ENCODE measurements at places on chromosomes 16 and 17. TPM values are rescaled to one million over a fixed set of nuclear protein-coding genes. Genes with fewer than 3 reads are reported as not detected.

MYCBPAP gene
- total RNA-seq: 0.19 TPM

- no peak for DNase-seq
Measured at GRCh38 chr16:88317613-88317965, 65.2 kb upstream of the ZNF469 start.

DNA sequence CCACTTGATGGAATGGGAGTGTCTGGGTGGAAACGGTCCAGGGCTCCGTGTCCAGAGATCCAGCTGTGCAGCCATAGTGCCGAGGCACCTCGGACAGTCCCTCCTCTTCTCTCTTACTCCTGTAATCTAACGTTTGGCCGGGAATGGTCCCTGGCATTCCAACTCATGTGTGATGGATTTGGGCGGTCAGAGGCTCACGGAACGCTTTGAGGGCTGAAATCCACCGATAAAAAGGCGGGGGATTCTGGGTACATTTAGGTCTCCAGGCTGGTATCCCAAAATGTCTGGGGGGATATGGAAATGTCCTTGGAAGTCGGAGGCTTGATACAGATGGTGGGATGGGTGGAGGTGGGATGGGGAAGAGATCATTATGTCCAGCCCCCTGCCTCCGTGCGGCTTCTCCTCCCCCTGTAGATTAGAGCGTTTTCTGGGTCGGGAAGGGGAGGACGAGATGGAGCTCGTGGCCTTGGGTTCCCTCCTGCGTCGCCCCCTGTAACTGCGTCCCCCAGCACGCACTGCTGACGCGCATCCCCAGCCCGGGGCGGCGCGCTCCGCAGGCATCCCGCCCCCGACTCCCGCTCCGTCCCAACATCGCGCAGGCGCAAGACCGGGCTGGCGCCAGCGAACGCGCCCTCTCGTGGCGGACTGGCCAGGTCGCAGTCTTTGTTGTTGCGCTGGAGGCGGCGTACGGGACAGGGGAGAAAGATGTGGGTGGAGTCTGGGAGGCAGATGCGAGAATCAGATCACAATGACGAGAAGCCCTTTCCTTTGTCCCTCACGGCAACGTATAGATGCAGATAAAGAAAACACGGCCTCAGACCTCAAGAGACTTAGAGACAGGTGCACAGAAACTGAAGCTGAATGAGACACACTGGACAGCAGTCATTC, 4.5 kb upstream of the SGCA start:
- peak; percentile 93 for DNase-seq

GRCh38 chr16:70258065-70258464, 6.3 kb upstream of the EXOSC6 start:
- DNase-seq: peak; percentile 52

NDUFAF8 gene
- 53.1 TPM for total RNA-seq

DNA sequence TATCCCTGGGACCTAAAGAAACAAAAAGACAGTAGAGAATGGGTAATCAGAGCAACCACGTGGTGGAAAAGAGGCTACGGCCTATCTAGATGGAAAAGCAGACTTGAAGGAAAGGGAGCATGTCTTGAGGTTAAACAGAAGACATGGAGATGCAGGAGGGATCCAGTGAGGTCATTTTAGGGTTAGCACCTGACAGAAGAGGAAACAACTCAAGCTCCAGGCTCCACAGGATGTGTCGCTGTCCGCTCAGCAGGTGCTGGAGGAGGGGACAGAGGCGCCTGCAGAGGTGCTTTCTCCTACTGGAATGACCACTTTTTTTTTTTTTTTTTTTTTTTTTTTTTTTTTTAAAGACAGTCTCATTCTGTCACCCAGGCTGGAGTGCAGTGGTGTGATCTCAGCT, 47.5 kb upstream of the CLEC3A start:
- no peak for DNase-seq

- DNase-seq: no peak
Measured at GRCh38 chr17:32802306-32802705, 74.6 kb downstream of the MYO1D start.

GRCh38 chr16:69511651-69512050, 54.1 kb upstream of the NFAT5 start:
- DNase-seq: no peak

DNA sequence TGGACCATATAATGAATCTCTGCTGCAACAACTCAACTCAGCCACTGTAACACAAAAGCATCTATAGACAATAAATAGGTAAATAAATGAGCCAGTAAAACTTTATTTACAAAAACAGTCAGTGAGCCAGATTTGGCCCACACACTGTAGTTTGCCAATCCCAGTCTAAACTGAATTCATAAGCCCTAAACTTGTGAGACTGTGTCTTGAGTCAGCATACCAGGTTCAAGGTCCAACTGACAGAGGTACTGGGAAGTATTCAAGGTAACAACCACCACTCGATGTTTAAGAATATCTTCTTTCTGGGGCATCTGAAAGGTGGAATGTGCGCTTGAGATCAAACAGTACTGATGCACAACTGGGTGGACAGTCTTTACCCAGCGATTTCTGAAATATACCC, 94.2 kb downstream of the HELZ start:
- DNase-seq: no peak

CD79B gene
- total RNA-seq: 2.2 TPM

CNTD1 gene
- total RNA-seq: not detected

GRCh38 chr16:6281994-6282393, 1050.7 kb upstream of the RBFOX1 start:
- no peak for DNase-seq

PAM16 gene
- total RNA-seq: 54.6 TPM

RNPS1 gene
- 124 TPM for total RNA-seq

DNA sequence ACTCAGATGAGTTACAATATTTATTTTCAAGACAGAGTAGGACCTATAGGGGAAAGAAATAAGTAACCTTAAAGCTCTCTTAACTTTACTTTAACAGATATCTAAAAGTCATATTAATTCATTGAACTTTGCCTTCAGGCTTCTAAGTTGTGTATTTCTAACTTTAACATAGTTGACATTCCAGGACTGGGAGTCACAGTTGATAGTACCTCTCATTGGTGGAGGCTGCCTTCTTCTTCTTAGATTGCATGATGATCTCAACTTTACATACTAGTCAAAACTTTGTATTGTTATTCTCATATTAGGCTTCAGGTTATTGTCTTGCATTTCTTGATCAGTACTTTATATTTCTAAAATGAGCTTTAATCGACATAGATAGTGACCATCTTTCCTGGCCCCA, 350.1 kb upstream of the KIF2B start:
- no peak for DNase-seq

- no peak for DNase-seq
Measured at GRCh38 chr16:11611871-11612664, 25.3 kb upstream of the LITAF start.

GRCh38 chr17:50480854-50481490, 2.3 kb downstream of the RSAD1 start:
- DNase-seq: no peak

GRCh38 chr17:82831818-82832200, 8.0 kb downstream of the ZNF750 start:
- no peak for DNase-seq

GRCh38 chr17:60468371-60468770, 46.1 kb downstream of the CHCT1 start:
- no peak for DNase-seq

DNA sequence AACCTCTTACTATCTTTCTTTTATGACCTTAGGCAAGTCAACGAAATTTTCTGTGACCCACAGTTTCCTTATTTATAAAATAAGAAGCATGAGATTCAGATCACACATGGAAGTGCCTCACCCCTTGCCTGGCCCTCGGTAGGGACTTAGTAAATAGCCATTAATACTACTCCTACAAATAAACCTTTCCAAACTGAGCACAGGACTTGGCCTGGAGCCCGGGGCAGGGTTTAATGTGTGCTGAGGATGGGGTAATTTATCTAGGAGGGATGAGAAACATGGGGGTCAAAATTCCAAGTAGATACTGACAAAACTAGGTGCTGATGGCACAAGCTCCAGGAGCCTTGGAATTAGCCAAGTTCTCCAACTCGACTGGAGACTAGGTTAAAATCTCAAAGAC, 35.0 kb downstream of the PITPNC1 start:
- DNase-seq: no peak

GRCh38 chr16:71205482-71206131, 24.9 kb downstream of the HYDIN start:
- no peak for DNase-seq

DNA sequence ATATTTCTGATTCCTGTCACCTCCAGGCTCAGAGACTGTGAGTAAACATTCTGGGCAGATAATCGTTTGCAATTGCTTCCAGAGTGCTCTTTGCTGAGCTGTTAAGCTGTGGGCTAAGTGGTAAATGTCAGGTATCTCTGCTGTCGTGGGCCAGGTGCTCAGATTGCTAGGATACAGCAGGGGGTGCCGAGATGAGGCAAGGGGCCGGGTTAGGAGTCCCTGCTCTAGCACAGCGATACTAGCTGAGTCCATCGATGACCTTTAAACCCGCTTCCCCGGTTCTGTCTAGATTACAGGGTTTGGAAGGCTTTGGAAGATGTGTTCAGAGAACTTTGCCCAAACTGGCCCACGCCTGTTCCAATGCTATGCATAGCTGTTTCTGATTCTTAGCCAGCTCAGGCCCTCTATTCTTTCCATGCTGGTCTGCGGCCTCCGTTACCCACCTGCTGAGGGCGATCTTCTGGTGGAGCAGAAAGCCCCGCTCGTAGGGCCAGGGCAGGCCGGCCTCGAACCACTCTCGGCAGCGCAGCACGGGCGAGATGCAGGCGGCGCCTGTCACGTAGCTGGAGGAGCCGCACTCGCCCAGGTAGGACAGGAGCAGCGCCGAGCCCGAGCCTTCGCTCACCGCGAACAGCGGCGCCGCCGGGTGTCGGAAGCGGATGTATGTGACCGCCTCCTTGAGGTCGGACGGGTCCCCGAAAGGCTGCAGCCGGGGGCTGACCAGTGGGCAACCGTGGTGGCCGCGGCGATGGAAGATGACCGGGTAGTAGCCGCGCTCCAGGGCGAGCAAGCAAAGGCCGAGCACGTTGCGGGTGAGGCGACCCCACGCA, 979 bp downstream of the ABHD15 start:
- DNase-seq: peak; percentile 60

DNA sequence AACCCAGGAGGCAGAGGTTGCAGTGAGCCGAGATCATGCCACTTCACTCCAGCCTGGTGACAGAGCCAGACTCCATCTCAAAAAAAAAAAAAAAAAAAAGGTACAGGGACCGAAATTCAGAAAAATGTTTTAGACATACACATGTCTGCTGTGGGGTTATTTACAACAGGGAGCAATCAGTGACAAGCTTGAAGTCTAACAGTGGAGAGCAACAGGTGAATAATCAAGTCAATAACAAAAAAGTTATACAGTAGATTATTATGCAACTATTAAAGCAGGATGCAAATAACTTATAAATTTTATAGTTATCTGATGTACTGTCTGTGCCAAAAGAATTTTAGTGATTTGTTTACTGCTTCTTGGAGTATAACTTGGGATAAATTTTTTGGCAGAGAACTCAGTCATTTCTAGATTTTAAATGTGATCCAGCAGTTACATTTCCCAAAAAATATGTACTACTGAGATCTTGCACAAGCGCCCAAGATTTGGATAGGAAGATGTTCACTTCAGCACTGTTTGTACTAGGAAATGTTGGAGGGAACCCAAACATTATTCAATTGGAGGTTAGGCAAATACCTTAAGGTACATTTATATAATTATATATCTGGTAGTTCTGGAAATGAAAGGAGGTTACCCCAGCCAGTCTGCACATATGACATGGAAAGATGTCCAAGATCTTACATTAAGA, 34.1 kb downstream of the EEF2K start:
- DNase-seq: no peak

DNA sequence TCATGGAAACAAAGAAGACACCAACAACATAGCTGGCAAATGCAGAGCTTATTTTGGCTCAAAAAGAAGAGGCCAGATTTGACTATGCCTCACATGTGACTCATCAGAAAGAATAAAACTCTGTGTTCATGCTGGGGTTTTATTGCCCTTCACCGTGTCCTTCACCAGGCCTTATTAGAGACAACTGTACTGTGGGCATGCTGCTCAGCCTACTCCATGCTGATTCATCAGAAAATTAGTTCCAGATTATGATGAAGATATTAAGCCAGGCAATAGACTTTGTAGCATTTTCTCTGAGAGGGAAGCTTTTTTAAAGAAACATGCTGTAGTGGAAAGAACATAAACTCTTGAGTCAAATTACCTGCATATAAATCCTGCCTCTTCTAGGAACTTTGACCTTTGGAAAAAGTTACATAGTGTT, 89.8 kb downstream of the CYB561 start:
- no peak for DNase-seq

TBX6 gene
- total RNA-seq: 0.43 TPM

DNA sequence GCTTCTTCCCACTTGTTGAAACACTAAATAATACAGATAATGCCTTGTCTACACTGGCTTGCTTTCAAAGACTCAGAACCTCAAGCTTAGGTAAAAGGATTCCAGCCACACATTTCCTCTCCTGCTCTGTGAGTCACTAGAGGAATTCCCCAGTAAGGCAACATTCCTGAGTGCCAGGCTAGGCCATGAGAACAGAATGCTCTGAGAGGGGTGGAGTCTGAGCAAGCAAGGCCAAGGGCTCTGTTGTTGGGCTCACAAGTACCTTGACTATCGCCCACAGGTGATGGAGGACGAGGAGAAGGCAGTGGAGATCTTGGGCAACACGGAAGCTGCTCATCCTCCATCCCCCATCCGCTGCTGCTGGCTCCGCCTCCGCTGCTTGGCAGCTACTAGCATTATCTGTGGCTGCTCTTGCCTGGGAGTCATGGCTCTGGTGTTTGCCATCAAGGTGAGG, 6.7 kb upstream of the PHKG2 start:
- DNase-seq: no peak

- no peak for DNase-seq
Measured at GRCh38 chr17:9984768-9985167, 79.7 kb upstream of the RCVRN start.

- DNase-seq: peak; percentile 95
Measured at GRCh38 chr17:51259564-51260236, at the start of gene MBTD1. Gene MBTD1 (minus strand): TSS chr17:51260049. CDS start chr17:51225161, 34,888 bp downstream.

TEX14 gene
- not detected for total RNA-seq

UBALD2 gene
- total RNA-seq: 9.7 TPM

- DNase-seq: no peak
Measured at GRCh38 chr16:85698935-85699558, 10.3 kb upstream of the GINS2 start.

DCUN1D3 gene
- 13.4 TPM for total RNA-seq

All from right atrium auricular region (tissue), 2 donors.